MCF 10A (cell line): ENCODE measurements at places on chromosomes 6 and 20. TPM values are rescaled to one million over a fixed set of nuclear protein-coding genes. Genes with fewer than 3 reads are reported as not detected.

- H3K27ac ChIP-seq, result no peak overlapping the region
- no peak for DNase-seq
- no peaks in the 10 kb centered on the region for H3K27me3 ChIP-seq
- no peaks in the 10 kb centered on the region for H3K4me1 ChIP-seq
Measured at GRCh38 chr6:57104336-57104735, 14.3 kb downstream of the ZNF451 start.

DNA sequence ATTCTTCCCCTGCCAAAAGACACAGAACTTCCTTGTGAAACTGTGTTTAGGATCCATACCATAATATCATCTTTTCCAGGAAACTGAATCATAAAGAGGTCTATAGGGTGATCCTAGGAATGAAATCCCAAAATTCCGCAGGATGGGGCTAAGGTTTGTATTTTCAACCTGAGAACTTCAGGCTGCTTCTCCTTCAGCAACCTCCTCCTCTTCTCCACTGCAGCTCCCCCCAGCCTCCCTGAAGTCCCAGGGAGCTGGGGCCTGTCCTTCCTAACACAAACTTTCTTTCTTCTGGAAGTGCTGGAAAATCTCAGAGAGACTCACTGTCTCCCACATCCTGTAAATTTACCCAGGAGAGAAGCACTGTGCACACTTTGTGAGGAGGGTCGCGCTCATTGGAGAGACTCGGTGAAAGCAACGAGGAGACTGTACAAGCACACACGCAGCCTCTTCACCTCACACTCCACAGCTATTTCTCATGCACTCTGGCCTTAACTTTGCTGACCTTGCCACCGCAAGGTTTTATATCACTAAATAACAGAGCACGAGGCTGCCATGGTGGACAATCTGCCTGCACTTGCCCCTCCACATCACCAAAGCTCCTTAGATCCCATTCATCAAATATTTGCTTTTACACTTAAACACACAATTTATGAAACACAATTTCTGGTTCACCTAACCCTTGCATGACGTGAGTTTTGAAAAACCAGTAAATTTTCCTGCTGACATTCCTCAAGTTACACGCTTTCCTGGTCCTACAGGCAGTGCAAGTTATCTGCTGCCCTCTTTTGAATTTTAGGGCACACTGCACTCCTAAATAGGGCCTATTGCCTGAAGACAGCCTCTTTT is 14.3 kb downstream of the ID4 start:
- no peak overlapping the region for H3K27ac ChIP-seq
- H3K27me3 ChIP-seq, result peaks cover 10% of the 10 kb centered on the region
- peak; percentile 66 for DNase-seq
- no peaks in the 10 kb centered on the region for H3K36me3 ChIP-seq

GRCh38 chr6:97885325-97885724 is 602.3 kb upstream of the MMS22L start:
- no peaks in the 10 kb centered on the region for H3K36me3 ChIP-seq
- H3K27me3 ChIP-seq, result peaks cover 55% of the 10 kb centered on the region
- no peak overlapping the region for H3K27ac ChIP-seq

GRCh38 chr6:29603930-29604329 is 19.0 kb downstream of the OR2H2 start:
- H3K36me3 ChIP-seq, result peaks cover 33% of the 10 kb centered on the region
- H3K27me3 ChIP-seq, result no peaks in the 10 kb centered on the region
- DNase-seq, result no peak
- H3K27ac ChIP-seq, result no peak overlapping the region

GRCh38 chr6:21265730-21266044 is 327.9 kb upstream of the SOX4 start:
- H3K36me3 ChIP-seq, result no peaks in the 10 kb centered on the region
- DNase-seq, result peak; percentile 6
- no peak overlapping the region for H3K27ac ChIP-seq
- peaks cover 15% of the 10 kb centered on the region for H3K4me1 ChIP-seq
- no peak overlapping the region for H3K4me3 ChIP-seq
- no peaks in the 10 kb centered on the region for H3K27me3 ChIP-seq

- no peaks in the 10 kb centered on the region for H3K27me3 ChIP-seq
- H3K4me1 ChIP-seq, result no peaks in the 10 kb centered on the region
- no peak for DNase-seq
- no peak overlapping the region for H3K4me3 ChIP-seq
- peaks cover 6% of the 10 kb centered on the region for H3K36me3 ChIP-seq
Measured at GRCh38 chr6:38234934-38235682, 404.6 kb downstream of the BTBD9 start.

The PGBD1 gene
- total RNA-seq, result 2.5 and 2.9 TPM in 2 replicates

GRCh38 chr20:13839421-13840092 is 54.7 kb downstream of the NDUFAF5 start:
- H3K4me1 ChIP-seq, result peaks cover 13% of the 10 kb centered on the region
- peak; percentile 35 for DNase-seq
- H3K27ac ChIP-seq, result no peak overlapping the region
- H3K36me3 ChIP-seq, result no peaks in the 10 kb centered on the region

The MOXD1 gene
- 0.09 TPM in 1 of 2 replicates, not detected in the other for total RNA-seq

DNA sequence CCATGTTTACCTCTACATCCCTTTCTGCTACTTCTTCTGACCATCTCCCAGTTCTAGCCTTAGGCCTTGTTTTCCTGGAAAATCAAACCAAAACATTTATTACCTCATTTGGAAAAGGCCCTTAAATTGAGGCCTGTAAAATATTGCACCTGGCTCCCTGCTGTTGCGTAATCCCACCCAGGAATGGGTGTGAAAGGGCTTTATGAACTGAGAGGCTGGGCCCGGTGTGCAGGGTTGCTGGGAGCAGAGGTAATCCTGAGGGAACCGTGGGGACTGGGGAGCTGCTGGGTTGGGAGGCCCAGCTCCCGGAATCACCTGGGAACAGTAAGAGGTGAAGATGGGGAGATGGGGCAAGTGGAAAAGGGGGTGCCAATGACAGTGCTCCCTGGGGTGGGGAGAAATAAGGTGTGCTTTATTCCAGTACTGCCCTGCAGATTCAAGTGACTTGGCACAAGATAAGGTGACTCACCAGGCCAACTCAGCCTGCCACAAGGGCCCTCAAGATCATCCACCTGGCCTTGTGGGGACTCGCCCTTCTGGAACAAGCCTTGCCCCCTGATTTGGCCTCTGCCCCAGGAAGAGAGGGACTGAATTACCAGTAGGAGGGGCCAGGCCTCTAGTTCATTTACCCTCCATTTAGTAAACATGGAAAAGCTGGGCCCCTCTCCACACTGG is 44.2 kb downstream of the KCNK5 start:
- no peaks in the 10 kb centered on the region for H3K27me3 ChIP-seq
- peak overlapping the region; percentile 92 for H3K27ac ChIP-seq
- no peaks in the 10 kb centered on the region for H3K36me3 ChIP-seq

- no peaks in the 10 kb centered on the region for H3K4me1 ChIP-seq
- peak; percentile 3 for DNase-seq
- no peak overlapping the region for H3K27ac ChIP-seq
- H3K27me3 ChIP-seq, result peaks cover 80% of the 10 kb centered on the region
Measured at GRCh38 chr6:94052749-94053148, 633.4 kb upstream of the EPHA7 start.

The NRN1 gene
- not detected in 2 replicates for total RNA-seq

DNA sequence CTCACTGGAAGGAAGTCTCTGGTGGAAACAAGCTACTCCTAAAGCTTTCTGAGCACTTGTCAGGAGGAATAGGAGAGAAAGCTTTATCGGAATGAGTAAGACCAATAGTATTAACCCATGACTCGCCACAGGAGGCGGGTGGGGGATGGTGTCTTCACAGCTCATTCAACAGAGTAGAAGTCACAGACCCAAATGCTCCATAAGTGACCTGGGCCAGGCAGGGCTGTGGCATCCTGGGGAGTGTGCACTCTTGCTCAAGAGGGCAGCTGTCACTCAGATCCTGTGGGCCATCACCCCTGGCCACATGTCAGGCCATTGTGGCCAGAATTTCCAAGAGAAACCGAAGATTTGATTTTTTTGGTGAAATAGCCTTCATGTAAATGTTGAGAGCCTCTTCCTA is 116.0 kb downstream of the SYCP2 start:
- H3K4me1 ChIP-seq, result peaks cover 24% of the 10 kb centered on the region
- no peak overlapping the region for H3K27ac ChIP-seq
- no peaks in the 10 kb centered on the region for H3K36me3 ChIP-seq
- H3K4me3 ChIP-seq, result no peak overlapping the region
- no peak for DNase-seq

DNA sequence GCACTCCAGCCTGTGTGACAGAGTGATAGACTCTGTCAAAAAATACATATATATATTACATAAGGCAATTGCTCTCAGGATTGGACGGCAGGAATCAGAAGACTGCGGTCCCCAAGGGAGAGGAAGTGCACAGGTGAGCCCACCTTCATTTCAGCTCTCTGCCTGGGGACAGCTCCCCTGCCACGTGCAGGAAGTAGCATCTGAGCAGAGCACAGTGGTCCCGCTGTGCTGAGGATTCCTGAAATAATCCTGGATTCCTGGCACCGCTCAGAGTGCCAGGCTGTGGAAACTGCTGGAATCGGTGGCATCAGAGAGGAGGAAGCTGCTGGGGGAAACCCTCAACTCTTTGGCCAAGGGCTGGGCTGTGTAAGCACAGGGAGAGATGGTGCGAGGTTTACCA is 27.7 kb downstream of the NFATC2 start:
- DNase-seq, result no peak
- no peak overlapping the region for H3K27ac ChIP-seq
- H3K4me1 ChIP-seq, result no peaks in the 10 kb centered on the region
- no peak overlapping the region for H3K4me3 ChIP-seq
- no peaks in the 10 kb centered on the region for H3K36me3 ChIP-seq
- H3K27me3 ChIP-seq, result peaks cover 14% of the 10 kb centered on the region

DNA sequence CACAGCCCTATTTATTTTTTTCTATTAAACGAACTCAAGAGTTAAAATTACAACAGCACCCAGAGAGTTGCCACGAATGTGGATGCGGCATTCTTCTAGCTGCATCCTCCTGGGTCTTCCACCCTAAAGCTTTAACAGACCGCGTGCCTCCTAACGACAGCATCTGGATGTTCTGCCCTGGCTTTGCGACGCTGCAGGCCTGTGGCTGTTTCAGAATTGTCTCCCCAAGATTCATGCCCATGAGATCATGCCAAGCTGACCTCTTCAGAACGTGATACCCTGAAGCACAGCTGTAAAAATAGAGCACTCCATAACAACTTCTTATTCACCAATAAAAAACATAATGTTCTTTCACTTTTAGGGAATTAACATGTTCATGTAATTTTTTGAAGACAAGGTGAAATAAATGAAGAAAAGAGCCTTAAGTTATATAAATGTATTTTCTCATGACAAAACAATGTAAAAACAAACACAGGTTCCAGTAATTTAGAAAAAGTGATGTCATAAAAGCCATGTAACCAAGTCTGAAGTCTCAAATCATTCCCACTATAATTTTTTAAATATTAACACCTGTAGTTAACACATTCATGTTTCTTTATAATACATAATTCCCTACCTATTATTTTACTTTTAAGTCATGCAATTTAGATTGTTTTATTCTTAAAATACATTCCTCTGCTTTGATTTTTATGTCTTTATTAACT is 26.5 kb downstream of the HIVEP2 start:
- peak overlapping the region; percentile 11 for H3K27ac ChIP-seq
- H3K36me3 ChIP-seq, result peaks cover 23% of the 10 kb centered on the region
- H3K27me3 ChIP-seq, result no peaks in the 10 kb centered on the region
- no peak overlapping the region for H3K4me3 ChIP-seq
- H3K4me1 ChIP-seq, result peaks cover 36% of the 10 kb centered on the region

DNA sequence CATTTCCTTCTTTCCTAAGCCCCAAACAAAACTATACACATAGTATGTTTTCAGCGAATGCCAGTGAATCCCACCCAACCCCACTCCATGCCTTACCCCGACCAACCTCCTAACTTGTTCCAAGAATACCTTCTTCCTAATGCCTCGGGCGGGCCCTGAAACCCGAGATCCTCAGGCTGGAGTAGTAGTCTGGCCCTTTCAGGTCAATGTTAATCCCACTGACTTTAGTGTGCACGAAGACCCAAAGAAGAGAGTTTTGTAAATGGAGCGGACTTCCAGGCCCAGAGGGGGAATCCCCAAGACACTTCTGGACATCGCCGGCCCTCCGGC is 394 bp downstream of the YIPF3 start:
- no peak for DNase-seq
- H3K36me3 ChIP-seq, result peaks cover 34% of the 10 kb centered on the region
- no peak overlapping the region for H3K4me3 ChIP-seq
- H3K4me1 ChIP-seq, result peaks cover 13% of the 10 kb centered on the region

DNA sequence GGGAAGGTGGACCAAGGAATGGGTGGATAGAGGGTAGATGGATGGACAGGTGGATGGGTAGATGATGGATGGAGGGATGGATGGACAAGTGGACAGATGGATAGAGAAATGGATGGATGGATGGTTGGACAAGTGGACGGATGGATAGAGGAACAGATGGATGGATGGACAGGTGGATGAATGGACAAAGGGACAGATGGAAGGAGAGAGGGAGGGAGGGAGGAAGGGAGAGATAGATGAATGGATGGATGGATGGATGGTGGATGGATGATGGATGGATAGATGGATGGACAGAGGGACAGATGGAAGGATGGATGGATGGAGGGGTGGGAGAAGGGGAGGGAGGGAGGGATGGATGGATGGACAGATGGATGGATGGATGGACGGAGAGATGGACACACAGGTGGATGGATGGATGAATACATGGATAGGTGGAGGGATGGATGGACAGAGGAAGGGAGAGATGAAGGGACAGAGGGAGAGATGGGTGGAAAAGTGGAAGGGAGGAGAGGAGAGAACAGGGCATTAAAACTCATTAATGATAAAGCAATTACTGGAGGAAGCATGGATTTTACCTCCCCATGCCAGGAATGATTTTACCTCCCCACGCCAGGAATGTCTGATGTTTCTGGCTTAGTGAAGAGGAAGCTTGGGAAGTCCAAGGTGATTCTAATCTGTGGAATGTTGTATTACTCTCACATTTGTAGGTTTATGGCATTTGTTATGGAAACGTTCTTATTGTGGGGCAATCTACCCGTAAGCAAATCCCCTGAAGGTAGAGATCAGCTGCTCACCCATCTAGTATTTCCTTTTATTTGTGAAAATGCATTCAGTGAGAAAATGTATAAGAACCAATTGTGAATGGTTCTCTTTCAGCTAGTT is 383.3 kb downstream of the TAF4 start:
- H3K4me1 ChIP-seq, result peaks cover 25% of the 10 kb centered on the region
- no peaks in the 10 kb centered on the region for H3K36me3 ChIP-seq
- H3K27me3 ChIP-seq, result no peaks in the 10 kb centered on the region
- no peak for DNase-seq

The XKR7 gene
- not detected in 2 replicates for total RNA-seq

DNA sequence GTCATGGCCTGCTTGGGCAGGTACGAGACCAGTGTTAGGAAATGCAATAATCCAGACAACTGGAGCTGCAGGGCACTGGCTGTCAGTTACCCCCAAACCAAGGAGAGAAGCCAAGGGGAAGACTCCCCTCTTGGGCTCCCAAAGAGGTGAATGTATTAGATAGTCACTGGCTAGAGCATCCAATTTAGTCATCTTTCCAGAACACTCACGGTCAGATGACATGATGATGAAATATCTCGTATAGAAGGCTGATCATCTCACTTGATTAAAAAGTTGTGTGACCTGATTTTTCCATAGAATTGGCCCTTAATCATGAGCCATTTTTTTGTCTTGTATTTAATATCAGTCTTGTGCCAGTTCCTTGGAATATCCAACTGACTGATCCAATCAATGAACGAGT is 40.7 kb downstream of the SLC22A3 start:
- H3K4me1 ChIP-seq, result peaks cover 63% of the 10 kb centered on the region
- no peak overlapping the region for H3K4me3 ChIP-seq
- H3K27ac ChIP-seq, result peak overlapping the region; percentile 73
- H3K36me3 ChIP-seq, result no peaks in the 10 kb centered on the region
- peak; percentile 37 for DNase-seq
- no peaks in the 10 kb centered on the region for H3K27me3 ChIP-seq

The BLOC1S5 gene
- total RNA-seq, result 7.7 and 10.9 TPM in 2 replicates
